ENCODE measurements at places on chromosomes 4 and X.

DNA sequence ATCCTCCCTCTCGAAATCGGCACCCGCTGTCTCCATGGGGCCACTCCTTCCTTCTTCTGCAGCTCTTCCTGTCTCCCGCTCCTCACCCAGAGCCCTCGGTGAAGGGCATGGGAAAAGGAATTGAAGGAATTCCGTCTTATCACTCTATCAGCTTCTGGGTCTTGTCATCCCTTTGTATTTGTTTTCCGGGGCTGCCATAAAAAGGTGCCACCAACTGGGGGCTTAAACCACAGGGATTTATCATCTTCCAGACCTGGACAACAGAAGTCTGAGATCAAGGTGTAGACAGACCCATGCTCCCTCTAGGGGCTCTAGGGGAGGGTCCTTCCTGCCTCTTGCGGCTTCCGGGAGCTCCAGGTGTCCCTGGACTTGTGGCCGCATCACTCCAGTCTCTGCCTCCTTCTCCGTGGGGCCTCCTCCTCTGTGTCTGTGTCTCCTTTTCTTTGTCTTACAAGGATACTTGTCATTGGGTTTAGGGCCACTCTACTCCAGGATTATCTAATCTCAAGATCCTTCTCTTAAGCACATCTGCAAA is 24.0 kb downstream of the CD99 start:
- H3K36me3 ChIP-seq, result no peaks in the 10 kb centered on the region
- H3K27ac ChIP-seq, result peak overlapping the region; percentile 84
- peaks cover 29% of the 10 kb centered on the region for H3K4me1 ChIP-seq
- DNase-seq, result no peak
- H3K27me3 ChIP-seq, result no peaks in the 10 kb centered on the region
- H3K4me3 ChIP-seq, result no peak overlapping the region

DNA sequence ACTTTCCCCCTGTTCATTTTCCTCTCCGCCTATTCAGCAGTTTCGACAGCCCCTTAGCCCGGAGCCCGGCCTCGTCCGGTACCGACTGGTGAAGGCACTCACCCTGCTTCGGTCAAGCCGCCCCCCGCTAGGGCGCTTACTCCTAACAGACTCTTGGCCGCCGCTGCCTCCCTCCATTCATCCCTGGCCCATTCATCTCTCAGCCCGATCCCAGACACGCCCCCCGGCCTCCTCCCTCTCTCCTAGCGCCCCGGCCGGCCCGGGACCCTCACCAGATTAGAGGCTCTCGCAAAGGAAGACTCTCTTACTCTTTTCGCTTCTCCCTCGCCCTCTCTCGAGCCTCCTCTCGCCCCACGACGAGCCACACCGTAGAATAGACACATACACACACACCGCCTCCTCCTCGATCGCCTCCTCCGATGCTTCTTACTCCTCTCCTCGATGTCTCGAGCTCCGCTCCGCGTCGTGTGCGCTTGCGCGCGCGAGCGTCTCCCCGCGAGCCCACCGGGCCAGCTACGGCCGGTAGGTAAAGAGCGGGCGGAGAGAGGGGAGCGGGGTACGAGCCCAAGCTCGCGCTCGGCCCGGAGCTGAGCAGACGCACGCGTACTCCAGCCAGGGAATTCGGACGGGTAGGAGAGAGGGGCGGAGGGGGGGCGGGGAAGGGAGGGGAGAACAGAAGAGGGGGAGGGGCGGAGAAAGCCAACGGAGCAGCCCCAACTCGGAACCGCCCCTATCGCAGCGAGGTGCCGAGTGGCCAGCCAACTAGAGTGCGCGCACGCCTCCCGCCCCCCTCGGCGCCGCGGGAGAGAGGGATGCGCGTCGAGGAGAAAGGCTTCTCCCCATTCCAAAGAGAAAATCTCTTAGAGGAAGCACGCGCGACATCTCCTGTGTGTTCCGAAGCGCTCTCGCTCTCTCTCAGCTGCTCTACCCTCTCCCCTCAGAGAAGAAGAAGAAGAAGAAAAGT is at the start of gene WNK3:
Gene WNK3, minus strand, starts transcription at position 633 of the 964 bp plus-strand sequence.
- no peaks in the 10 kb centered on the region for H3K36me3 ChIP-seq
- H3K27me3 ChIP-seq, result peaks cover 14% of the 10 kb centered on the region
- peaks cover 19% of the 10 kb centered on the region for H3K4me1 ChIP-seq
- no peak within 1 kb of the TSS for H3K27ac ChIP-seq

DNA sequence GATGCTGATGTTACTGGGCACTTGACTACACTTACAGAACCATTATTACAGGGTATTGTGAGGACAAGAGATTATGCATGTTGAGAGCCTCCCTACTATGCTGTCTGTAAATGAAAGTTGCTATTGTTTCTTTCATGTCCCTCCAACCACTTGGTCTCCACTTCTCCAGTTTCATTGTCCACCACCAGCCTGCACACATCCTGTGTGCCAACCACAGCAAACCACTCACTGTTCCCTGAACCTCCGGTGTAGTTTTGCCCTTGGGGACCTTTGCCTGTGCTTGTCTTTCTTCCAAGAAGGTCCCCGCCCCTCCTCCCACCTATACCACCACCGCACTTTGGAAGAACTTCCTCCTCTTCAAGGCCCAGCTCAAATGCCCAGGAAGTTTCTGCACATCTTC is 43.1 kb upstream of the AFF2 start:
- no peak overlapping the region for H3K27ac ChIP-seq
- no peak for DNase-seq
- H3K36me3 ChIP-seq, result no peaks in the 10 kb centered on the region

- no peak for DNase-seq
- H3K27me3 ChIP-seq, result no peaks in the 10 kb centered on the region
- H3K36me3 ChIP-seq, result no peaks in the 10 kb centered on the region
- peaks cover 10% of the 10 kb centered on the region for H3K4me1 ChIP-seq
- H3K4me3 ChIP-seq, result peak overlapping the region; percentile 76
Measured at GRCh38 chrX:47623540-47624027, 3.9 kb upstream of the SYN1 start.

DNA sequence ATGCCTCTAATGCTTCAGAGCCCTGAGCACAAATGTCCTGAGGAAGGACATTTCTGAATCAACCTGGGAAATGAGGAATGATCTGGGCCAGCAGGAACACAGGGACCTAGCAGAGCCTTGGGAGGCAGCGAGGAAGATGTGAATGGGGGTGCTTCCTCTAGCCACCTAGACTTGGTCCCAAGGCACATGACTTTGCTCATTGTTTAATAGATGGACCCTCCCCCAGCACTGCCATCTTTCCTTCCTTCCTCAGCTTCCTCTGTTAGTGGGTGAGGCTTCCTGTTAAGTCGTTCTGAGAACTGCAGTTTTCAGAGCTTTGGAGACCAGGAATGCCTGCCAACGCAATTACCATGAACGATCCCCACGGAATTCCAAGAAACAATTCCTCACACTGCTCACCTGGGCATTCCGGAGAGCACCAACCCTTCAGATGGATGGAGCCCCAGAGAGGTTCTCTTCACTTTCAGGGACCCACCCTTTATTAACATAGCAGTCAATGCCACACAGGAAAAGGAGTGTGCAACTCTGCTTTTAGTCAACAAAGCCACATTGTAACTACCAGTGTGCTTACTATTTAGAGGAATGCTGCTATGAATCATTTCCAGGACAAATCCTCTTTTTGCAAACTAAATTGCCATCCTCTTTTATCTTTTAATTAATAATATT is 48.5 kb upstream of the STIM2 start:
- H3K27ac ChIP-seq, result peak overlapping the region; percentile 65
- DNase-seq, result no peak
- H3K27me3 ChIP-seq, result no peaks in the 10 kb centered on the region
- H3K36me3 ChIP-seq, result peaks cover 3% of the 10 kb centered on the region

DNA sequence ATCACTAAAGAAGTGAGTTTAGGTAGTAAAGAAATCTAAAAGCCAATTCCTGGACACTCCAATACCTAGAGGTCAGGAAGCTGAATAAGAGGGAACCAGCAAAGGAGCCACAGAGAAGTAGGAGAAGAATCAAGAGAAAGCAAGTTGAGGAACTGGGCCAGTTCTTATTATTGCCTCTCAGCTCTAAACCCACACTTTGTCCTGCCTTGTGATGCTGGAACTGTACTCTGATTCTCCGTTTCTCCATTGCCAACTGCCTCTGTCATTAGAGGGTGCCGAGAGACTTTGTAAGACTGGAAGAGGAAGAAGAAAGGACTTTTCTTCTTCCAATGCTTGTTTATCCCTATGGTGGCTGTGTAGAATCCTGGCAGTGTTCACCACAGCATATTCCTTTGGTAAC is 38.6 kb downstream of the NSUN7 start:
- peaks cover 2% of the 10 kb centered on the region for H3K36me3 ChIP-seq
- H3K27me3 ChIP-seq, result peaks cover 35% of the 10 kb centered on the region
- peaks cover 3% of the 10 kb centered on the region for H3K4me1 ChIP-seq
- no peak overlapping the region for H3K27ac ChIP-seq
- no peak for DNase-seq
- H3K4me3 ChIP-seq, result no peak overlapping the region

- no peak overlapping the region for H3K4me3 ChIP-seq
- H3K4me1 ChIP-seq, result no peaks in the 10 kb centered on the region
- H3K27ac ChIP-seq, result no peak overlapping the region
- H3K27me3 ChIP-seq, result no peaks in the 10 kb centered on the region
- DNase-seq, result no peak
Measured at GRCh38 chrX:114626323-114626722, 42.4 kb downstream of the HTR2C start.

DNA sequence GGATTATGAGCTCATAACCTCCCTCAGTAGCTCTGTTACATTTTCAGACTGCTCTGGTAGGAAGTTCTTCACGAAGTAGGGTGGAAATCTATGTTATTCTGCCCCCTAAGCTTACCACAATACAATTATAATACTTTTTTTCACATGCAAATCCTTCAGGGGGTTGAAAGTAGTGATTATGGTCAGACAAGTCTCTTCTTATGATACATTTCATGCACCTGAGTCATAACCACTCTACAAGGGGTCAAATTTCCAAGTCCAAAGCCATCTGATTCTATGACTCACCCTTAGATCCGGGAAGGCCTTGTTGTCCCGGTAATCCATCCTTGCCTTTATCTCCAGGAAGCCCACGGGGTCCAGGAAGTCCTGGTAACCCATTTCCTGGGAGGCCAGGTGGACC is 95.2 kb downstream of the ATG4A start:
- H3K4me1 ChIP-seq, result no peaks in the 10 kb centered on the region
- no peak overlapping the region for H3K27ac ChIP-seq
- DNase-seq, result no peak
- H3K36me3 ChIP-seq, result no peaks in the 10 kb centered on the region
- no peak overlapping the region for H3K4me3 ChIP-seq

DNA sequence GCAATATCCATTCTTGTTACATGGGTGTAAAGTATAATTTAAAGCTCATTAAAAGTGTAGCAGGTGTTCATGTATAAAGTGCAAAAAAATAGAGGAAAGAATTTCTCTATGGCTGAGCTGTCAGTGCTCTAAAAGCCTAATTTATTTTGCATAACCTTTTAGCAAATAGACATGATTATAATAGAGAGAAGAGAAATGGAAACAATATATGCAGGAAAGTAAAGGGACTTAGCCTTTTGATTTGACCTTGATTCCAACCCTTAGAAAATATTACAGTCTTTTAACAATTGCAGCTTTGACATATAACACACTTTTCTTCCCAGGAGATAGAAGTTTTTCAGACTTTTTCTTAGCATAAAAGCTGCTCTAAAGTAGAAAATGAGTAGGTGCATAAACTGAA is 978.3 kb downstream of the PCDH18 start:
- no peak for DNase-seq
- H3K27ac ChIP-seq, result no peak overlapping the region
- H3K36me3 ChIP-seq, result no peaks in the 10 kb centered on the region
- H3K4me3 ChIP-seq, result no peak overlapping the region
- H3K27me3 ChIP-seq, result no peaks in the 10 kb centered on the region
- no peaks in the 10 kb centered on the region for H3K4me1 ChIP-seq

DNA sequence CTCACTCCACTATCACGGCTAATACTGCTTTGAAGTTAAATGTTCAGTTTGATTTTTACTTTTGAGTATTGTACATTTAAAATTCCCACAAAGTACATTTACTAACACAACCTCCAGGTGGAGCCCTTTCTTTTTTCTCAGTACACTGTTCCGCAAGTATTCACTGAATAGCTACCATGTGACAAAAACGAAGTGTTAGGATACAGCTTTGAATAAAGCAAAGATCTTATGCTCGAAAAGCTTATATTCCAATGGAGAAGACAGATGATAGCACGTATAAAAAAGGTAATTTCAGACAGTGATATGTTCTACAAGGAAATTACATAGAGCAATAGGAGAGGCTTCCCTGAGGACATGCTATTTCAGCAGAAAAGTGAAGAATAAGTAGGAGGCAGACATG is 60.7 kb upstream of the ABCG2 start:
- peaks cover 20% of the 10 kb centered on the region for H3K27me3 ChIP-seq
- no peak overlapping the region for H3K27ac ChIP-seq
- H3K4me1 ChIP-seq, result peaks cover 7% of the 10 kb centered on the region
- DNase-seq, result no peak

DNA sequence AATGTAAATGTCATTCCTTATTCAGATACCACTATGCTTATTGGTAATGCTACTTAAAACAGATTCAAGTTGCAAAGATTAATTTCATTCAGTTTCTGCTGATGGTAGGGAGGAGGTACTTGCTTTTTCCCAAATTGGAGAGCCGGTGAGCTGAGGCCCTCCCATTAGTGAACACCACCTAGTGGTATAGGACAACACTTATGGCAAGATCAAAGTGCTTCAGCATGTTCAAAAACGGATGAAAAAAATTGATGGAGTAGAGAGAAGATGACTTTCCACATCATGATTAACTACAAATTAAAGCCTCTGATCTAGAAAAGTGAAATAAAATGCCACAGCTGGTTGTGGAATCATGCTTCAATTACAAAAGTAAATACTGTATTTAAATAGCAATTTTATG is 112.9 kb downstream of the MBNL3 start:
- no peak overlapping the region for H3K27ac ChIP-seq
- no peaks in the 10 kb centered on the region for H3K4me1 ChIP-seq
- DNase-seq, result no peak
- no peaks in the 10 kb centered on the region for H3K36me3 ChIP-seq
- H3K27me3 ChIP-seq, result no peaks in the 10 kb centered on the region
- H3K4me3 ChIP-seq, result no peak overlapping the region

GRCh38 chrX:101394372-101394771 is 3.6 kb downstream of the RPL36A start:
- H3K4me3 ChIP-seq, result no peak overlapping the region
- peak overlapping the region; percentile 89 for H3K27ac ChIP-seq
- peaks cover 16% of the 10 kb centered on the region for H3K4me1 ChIP-seq
- no peak for DNase-seq

GRCh38 chr4:152220201-152220666 is 315.7 kb downstream of the FBXW7 start:
- H3K4me1 ChIP-seq, result peaks cover 9% of the 10 kb centered on the region
- no peak for DNase-seq
- H3K27ac ChIP-seq, result no peak overlapping the region

- peaks cover 2% of the 10 kb centered on the region for H3K27me3 ChIP-seq
- no peak overlapping the region for H3K4me3 ChIP-seq
- H3K4me1 ChIP-seq, result no peaks in the 10 kb centered on the region
- H3K27ac ChIP-seq, result no peak overlapping the region
- no peaks in the 10 kb centered on the region for H3K36me3 ChIP-seq
Measured at GRCh38 chr4:128379860-128380259, 92.2 kb upstream of the PGRMC2 start.
